ENCODE measurements at places on chromosomes 6 and 20. TPM values are rescaled to one million over a fixed set of nuclear protein-coding genes. Genes with fewer than 3 reads are reported as not detected.

Gene NANP
- polyA plus RNA-seq = 11.2 TPM

Gene SOBP
- polyA plus RNA-seq = 0.53 TPM

Gene ISM1
- polyA plus RNA-seq = 0.39 TPM

Gene FBXL4
- 6.6 TPM for polyA plus RNA-seq

Gene ARMH2
- not detected for polyA plus RNA-seq

Gene UST
- 1.3 TPM for polyA plus RNA-seq

Gene RSPO3
- 120 TPM for polyA plus RNA-seq

Gene PSMB8
- 14.6 TPM for polyA plus RNA-seq
